ENCODE measurements at places on chromosomes 3 and 15.

DNA sequence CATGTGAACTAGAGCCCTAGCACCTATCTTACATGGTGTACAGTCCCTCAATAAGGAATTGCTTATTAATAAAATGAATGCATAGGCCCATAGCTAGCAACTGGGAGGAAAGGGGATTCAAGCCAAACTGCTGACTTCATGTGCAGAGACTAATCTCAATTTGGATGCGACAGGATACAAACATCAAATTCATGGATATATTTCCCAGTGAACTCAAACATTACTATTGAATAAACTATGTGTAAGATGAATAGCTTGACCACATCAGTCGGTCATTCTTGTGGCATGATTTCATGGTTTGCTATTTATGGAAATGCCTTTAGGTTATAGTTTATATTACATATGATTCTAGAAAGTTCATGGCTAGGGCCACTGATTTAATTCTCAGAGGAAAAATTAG lies 268.6 kb upstream of the SLITRK3 start:
- DNase-seq: no peak

DNA sequence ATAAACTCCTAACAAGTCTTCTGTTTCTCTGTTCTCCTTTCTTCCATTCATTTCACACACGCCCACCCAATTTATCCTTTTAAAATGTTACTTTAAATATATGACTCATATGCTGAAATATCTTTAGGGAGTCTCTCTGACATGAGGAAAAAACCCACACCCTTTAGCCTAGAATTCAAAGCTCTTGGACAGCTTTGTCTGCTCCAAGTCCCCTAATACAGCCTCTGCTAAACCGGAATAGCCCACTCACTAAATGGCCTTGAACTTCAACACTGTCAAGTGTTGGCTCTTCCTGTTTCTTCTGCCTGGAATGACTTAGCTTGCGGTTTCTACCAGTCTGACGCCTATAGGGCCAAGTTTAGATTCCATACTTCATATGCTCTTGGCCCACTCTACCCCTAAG lies 3.3 kb upstream of the CD96 start:
- no peak for DNase-seq

- no peak for DNase-seq
Measured at GRCh38 chr3:66473692-66474091, 27.1 kb downstream of the LRIG1 start.

GRCh38 chr15:70753101-70753829 lies 10.1 kb downstream of the UACA start:
- no peak for DNase-seq

DNA sequence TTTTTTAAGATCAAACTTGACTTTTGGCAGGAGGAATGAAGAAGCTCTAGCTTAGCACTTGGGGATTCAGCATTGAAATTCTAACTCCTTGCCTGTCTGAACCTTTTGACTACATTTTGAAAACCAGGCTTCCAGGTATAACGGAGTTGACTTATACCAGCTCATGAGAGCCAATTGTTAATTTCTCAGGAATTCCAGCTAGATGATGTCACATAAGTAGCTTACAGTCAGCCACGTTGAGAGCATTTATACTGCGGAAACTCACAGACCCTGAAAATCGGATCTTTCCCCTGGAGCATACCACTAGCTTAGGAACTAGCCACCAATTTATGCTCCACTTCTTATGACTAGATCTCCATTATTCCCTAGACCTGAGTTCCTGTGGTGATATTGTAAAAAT lies 321.4 kb upstream of the DPH6 start:
- DNase-seq: no peak

DNA sequence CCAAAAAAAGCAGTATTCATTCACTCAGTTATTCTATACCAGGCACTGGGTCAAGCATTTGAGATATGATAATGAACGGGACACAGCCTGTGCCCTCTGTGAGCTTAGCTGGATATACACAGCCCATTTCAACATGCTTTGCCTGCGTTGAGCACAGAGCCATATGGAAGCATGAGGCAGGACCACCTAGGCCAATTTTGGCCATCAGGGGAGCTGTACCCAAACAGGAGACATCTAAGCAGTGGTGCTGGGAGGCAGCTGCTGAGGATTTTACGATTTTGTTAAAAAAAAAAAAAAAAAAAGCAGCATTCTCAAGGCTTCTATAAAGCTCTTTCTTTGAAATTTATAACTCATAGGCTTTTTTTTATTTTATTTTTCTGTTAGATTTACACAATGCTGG lies 87.2 kb upstream of the SLC2A2 start:
- DNase-seq: no peak

DNA sequence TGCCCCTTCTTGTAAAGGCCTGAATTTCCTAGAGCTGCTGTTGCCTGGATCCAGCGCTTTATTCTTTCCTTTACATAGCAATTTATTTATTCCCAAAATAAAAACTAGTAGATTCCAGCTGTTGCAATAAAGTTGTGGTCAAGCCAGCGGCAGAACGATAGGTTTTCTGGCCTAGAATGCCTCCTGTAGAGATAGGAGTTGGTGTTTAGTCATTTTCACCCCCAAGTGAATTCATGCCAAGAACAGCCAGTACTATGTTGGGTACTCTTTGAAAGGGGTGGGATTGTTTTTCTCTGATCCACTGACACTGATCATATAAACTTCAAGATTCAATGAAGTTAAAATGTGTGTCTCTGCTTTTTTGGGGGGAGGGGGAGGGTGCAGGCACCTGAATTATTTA lies 69.7 kb downstream of the KLHL25 start:
- no peak for DNase-seq

DNA sequence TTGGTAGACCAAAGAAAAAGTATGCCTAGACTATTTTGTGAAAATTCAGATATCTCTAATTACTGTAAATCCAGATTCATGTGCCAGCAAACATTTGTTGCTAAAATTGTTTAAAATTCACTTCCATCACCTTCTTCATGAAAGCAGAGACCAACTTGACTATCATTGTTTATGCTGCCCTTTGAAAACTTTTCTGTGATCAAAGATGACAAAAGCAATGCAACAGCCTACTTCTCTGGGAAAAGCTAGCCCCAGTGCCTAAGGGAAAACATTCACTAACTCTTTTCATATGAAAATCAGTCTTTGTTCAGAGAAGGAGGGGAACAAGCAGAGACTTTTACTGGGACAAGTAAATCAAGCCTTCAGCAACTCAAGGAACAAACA lies 178.0 kb upstream of the P2RY1 start:
- DNase-seq: no peak

GRCh38 chr3:42830437-42831320 lies 21.4 kb downstream of the ACKR2 start:
- DNase-seq: no peak

- no peak for DNase-seq
Measured at GRCh38 chr3:44326019-44326418, 12.5 kb upstream of the TCAIM start.

GRCh38 chr3:132681421-132681820 lies 21.3 kb downstream of the UBA5 start:
- no peak for DNase-seq

DNA sequence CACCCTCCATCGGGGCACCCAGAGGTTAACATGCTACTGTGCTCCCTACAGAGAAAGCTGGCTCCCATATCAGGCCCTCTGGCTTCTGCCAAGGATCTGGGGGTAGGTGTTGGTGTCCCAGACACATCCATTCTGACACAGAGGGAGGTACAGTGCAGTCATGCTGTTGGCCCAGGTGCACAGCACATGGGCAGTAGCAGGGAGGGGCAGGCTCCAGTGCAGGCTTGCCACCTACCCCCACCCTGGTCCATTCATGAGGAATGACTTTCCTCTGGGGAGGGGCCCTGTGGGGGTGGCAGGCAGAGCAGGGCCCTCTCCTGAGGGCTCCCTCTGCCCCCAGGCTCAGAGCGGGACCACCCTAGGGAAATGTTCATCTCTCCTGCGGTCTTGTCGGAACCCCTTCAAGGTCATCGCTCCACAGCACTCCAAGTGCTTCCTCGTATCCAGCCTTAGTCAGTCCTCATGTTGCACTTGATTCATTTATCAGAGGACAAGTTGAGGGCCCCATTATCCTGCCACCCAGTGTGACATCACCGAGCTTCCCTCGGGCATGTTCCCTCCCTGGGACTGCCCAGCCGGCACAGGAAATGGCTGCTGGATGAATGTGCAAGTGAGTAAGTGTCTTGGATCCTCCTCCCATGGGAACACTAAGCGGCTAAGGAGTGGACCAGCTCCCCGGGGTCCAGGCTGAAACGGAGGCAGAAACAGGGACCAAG lies 10.0 kb downstream of the DUSP7 start:
- no peak for DNase-seq

- no peak for DNase-seq
Measured at GRCh38 chr3:182118066-182118465, 406.3 kb downstream of the SOX2 start.

GRCh38 chr3:49013738-49014660 lies 4.4 kb downstream of the DALRD3 start:
- DNase-seq: no peak

DNA sequence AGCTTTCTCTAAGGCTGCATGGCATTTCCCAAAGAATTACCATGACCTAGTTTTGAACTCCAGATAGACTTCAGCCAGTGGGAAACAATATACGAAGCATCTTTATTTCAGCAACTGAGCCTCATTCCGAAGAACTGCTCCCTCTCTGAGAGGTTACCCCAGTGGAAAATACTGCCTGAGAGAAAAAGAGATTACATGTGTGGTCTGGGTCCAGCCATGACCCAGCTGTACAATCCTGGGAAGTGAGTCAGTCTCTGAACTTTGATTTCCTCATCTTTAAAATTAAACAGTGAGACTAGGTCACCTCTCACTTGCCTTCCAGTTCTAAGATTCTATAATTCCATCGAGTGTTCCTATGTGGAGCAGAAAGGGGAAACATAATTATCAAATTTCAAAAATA lies 42.4 kb downstream of the TNIK start:
- no peak for DNase-seq

DNA sequence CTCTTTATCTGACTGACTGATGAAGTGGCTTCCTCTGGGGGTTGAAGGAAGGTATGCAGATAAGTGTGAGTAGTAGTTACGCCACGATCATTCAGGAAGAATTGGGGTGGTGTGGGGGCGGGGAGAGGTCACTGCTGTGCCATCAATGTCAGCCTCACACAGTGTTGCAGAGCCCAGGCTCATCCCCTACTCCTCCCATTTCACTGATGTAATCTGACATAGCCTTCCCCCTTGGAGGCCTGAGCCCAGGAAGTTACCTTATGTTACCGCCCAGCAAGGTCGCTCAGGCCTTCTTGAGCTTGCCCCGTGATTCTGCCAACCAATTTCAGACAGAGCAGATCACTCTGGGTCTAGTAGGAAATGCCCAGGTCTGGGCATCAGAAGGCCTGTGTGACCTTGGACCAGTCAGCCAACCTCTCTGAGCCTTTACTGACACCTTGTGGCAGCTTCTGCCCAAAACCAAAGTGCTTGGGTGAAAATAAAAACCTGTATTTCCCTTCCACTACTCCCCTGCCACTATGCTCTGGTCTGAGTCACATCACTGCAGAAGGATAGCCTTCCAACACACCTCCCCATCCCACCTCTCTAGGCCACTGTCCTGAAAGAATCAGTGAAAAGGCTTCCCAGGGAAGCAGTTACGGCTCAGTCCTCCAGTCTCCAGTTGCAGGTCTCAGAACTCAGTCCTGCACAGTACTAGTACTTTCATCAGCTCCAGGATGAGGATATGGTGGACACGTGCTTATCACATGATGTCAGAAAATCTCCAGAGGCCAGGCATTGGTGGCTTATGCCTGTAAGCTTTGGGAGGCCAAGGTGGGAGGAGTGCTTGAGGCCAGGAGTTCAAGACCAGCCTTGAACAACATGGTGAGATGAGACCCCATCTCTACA lies 28.1 kb upstream of the INSYN1 start:
- DNase-seq: no peak

GRCh38 chr3:64291956-64292355 lies 66.7 kb upstream of the PRICKLE2 start:
- DNase-seq: no peak

- DNase-seq: no peak
Measured at GRCh38 chr3:22887664-22888291, 315.3 kb upstream of the UBE2E2 start.

- no peak for DNase-seq
Measured at GRCh38 chr3:187968883-187969580, 184.9 kb upstream of the LPP start.

- DNase-seq: no peak
Measured at GRCh38 chr3:43327582-43327979, 41.2 kb downstream of the SNRK start.

- DNase-seq: no peak
Measured at GRCh38 chr3:70531063-70531657, 218.7 kb upstream of the MDFIC2 start.

DNA sequence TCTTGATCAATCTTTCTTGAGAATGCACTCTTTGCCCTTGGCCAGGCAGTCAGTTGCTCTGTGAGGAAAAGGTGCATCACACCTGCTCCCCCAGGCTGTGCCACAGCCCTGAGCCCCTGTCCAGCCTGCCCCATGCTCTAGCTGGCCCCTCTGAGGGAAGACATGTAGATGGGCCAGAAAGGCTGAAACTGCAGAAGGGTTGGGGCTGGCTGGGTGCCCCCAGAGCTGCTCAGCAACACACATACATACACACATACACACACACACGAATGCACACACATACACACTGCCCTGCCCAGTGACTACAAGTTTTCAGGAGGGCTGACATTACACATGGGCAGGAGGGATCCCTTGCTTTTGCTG lies 16.4 kb downstream of the TBC1D21 start:
- DNase-seq: no peak

- no peak for DNase-seq
Measured at GRCh38 chr3:99997293-99997692, 117.0 kb downstream of the FILIP1L start.

DNA sequence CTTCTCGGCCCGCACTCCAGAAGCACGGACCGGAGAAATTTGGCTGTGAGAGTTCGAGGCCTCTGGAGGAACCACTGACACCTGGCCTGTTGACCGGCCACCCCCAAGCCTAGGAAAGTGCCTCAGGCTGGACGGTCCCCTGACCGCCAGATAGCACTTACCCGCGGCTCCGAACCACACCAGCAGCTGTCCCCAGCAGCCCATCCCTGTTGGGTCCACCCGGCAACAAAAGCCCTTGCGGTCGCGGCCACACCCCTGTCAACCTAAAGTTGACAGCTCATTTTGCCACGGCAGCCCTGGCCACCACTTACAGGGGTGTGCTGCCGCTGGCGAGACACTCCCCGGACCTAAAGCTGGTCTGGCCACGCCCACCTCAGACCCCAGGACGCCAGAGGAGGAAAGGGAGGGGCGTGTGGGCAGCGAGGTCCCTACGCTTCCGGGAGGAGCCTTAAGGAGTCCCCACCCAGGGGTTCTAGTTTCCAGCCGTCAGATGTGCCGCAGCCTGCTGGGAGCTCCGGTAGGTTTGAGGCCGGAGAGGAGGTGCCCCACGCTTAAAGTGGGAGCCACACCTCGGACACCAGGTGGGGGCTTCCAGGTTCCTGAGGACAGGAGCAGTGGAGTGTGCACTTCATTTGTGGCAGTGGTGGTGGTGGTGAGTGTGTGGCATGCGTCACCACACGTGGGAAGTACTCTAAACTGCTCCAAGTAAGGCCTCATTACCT lies at the start of gene LTK:
LTK (minus strand) TSS at position 322 of the 722 bp plus-strand sequence; CDS start at position 204, 118 bp downstream.
- DNase-seq: no peak

DNA sequence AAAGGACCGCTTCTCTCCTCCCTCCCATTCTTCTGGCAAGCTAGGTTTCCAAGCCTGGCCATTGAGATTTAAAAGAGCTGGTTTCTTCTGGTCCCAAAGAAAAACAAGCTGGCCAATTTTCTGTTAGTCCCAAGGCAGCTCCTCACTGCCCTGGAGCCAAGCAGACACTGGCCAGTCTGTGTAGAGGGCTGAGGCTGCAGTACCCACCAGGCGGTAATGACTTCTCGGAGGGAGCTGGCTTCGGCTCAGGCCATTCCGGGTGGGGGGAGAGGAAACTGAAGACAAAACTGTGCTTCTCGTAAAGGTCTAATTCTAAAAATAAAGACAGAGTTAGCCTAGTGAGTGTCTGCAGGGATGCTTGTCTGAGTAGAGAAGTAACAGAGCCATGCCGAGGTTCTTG lies 78.5 kb upstream of the SMAD3 start:
- DNase-seq: no peak

Measured in stimulated activated CD4-positive, alpha-beta T cell treated with anti-CD3 and anti-CD28 coated beads, Interleukin-1b, Interleukin-23, amount 100 ng/mL, for 1 hour (primary cell).